Activated CD4-positive, alpha-beta T cell treated with anti-CD3 and anti-CD28 coated beads for 48 hours (primary cell): ENCODE measurements at places on chromosomes 2 and 18.

DNA sequence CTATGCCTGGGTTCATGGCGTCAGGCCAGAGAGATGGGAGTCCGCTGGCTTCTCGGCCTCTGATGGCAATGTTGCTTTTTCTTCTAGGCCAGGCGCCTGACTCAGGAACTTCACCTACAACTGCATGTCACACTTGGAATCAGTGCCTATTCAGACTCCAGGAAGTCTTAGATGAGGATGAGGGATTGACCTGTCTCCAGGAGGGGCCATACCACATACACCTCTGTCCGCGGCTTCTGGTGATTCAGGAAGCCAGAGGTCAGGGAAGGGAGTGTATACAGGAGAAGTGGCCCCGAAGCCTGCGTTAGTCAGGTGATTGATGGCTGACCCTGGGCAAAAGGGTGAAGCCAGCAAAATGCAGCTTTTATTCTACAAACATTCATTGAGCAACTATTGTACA is 109.1 kb upstream of the RMDN2 start:
- no peak for DNase-seq

GRCh38 chr2:107107351-107107750 is 221.4 kb upstream of the ST6GAL2 start:
- no peak for DNase-seq

DNA sequence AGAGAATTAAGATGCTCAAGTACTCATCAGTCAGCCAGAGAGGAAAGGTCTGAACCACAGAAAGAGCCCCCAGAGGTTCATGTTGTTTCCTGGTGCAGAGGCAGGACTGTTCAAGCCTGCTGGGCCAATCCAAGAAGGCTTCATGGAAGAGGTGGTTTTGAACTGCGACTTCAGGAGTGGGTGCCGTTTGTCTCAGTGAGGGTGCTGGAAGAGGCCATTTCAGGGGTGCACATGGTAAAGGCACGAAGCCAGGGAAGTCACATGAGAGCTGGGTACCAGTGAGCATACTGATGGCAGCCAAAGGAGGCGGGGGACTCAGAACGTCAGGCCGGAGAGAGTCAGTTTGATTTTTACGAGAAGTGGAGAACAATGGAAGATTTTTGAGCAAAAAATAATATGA is 55.5 kb downstream of the EMILIN2 start:
- DNase-seq = no peak

DNA sequence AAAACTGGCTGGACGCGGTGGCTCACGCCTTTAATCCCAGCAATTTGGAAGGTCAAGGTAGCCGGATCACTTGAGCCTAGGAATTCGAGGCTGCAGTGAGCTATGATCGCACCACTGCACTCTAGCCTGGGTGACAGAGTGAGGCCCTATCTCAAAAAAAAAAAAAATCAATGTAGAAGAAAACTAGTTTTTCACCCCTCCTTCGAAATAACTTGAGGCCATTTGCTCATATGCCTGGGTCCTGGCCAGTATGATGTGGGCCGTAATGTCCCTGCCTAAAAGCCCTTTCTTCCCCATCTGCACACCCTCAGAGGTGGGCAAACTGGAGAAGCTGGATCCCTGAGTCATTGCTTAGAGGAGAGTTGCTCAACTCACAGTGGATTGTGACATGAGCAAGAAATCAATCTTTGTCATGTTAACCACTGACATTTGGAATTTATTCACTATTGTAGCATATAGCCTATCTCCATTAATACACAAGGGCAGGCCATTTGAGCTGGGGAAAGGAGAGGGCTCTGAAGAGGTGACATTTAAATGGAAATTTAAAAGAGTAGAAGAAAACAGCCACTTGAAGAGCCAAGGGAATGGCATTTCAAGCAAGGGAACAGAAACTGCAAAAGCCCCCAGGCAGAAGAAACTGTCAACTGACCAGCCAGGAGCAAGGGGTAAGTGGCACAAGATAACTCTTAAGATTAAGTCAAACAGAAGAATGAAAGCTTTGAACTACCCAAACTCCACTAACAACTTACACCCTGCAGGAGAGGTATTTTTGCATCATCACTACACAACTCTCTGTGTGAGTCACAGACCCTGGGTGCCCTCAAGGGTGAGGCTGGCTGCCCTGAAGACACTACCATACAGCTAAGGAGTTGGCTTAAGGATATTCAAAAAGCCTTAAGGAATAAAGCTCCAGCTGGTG is 7.6 kb upstream of the METTL21A start:
- DNase-seq = peak; percentile 44

DNA sequence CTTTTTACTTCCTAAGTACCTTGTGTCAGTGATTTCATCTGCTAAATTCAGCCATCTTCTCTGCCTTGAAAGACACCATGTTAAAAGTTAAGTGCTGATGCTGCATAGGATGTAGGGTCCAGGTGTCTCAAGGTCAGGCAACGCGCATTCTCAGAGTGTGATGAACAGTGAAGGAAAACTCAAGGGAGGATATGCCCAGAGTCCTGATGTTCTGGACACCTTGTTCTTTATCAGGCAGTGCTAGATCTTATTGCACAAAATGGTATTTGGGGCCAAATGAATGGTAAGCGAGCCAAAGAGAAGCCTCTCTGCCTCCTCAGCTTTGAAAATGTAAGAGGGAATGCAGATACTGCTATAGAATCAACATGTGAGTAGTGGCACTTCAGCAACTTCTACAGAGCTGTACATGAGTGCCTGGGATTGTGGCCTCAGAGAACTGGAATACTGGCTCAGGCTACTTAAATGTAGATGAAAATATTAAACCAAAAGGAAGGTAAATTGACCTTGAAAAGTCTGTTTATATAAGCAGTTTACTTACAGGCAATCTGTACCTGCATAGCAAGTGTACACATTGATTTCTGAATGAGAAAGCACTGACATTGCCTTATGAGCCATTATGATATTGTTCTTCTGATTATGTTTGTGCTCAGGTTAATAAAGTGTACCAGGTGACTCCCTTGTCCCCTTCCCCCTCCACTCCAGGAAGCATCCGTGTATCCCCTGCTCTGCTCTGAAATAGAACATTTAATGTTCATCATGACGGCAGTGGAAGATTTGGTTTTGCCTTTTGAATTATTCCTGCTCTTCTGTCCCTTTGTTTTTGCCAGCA is 86.7 kb upstream of the RANBP2 start:
- DNase-seq = no peak

DNA sequence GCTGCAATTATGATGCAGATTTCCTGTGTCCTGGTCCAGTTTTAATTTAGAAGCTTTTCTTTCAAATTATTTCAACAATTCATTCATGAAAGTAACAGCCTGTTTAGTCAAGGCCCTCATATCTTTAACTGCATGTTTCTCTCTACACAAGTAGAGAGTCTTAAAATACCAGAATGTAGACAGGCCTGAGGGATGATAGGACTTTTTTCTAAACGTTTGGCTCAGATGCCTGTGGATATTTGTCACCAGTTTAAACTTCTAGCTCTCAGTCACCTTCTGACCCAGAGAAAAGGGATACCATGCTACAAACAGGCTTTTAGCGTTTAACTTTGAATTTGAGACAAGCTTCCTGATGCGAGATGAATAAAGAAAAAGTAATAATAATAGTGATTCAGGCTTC is 15.7 kb downstream of the COL5A2 start:
- no peak for DNase-seq

DNA sequence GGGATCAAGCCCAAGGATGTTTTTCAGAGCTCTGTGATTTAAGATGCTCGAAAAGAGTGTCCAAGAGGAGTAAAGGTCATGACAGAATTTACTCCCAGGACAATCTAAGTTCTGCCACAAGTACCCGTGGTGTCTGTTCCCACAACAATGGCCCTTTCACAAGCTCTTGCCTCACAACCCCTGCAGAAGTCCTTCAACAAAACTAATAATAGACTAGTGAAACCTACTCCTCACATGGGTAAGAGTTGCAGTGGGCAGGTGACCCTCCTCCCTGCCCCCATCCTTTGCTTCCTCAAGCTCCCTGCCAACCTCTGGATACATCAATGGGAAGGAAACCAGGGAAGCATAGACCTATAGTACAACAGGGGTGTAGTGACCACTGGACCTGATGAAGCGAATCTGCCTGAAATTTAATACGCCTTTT is 34.9 kb downstream of the PTCD3 start:
- no peak for DNase-seq

DNA sequence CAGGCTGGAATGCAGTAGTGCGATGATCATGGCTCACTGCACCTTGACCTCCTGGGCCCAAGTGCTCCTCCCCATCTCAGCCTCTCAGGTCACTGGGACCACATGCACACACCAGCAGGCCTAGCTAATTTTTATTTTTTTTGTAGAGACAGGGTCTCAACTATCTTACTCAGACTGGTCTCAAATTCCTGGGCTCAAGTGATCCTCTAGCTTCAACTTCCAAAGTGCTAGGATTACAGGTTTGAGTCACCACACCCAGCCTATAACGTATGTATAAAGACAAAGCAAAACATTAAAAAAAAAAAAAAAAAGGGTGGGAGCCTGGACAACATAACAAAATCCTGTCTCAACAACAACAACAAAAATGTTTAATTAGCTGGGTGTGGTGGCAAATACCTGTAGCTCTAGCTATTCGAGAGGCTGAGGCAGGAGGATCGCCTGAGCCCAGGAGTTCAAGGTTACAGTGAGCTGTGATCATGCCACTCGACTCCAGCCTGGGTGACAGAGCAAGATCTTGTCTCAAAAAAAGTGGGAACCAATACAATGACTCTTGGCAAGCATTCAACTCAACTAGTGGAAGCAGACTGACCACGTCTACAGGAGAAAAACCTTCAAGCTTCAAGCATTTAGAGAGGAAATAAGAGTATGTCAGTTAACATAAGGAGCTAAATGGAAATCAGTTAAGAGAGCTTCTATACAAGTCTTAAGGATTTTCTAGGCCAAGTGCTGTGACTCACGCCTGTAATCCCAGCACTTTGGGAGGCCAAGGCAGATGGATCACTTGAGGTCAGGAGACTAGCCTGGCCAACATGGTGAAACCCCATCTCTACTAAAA is 2.6 kb downstream of the GTF3C2 start:
- no peak for DNase-seq

- no peak for DNase-seq
Measured at GRCh38 chr18:25113566-25113965, 238.4 kb downstream of the ZNF521 start.

DNA sequence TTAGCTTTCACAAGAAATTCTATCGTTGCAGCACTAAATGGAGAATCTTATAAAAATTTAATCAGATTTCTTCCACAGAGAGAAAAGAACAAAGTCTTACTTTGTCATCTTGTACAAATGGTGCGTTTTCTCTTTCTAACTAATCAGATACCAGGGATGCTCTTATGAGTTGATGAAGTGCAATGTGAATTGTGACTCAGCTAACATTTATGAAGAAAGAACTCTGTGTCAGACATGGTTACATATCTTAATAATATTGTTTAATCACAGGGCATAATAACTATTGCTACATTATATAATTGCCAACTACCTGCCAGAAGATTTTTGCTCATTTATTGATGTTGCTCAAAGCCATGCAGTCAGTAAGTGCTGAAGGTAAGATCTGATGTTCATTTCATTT is 465.0 kb downstream of the CCDC85A start:
- DNase-seq = no peak

DNA sequence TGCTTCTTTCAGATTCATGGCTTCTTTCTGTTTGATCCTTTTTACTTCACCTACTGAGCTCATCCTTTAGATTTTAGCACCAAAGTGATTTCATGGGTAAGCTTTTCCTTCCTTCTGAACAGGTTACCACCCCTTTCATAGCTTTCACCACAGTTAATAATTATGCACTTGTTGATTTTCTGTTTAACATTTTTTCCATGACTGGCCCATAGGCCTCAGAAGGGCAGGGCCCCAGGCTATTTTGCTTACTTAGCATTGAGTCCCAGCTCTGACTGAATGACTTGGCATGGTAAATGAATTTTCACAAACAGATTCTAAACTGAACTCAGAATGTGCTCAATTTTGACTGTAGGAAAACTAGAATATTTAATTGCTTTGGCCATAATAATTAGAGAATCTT is 177.0 kb downstream of the GCA start:
- no peak for DNase-seq

GRCh38 chr18:77077401-77077800 is 55.2 kb downstream of the MBP start:
- no peak for DNase-seq

GRCh38 chr18:56775701-56776100 is 124.5 kb downstream of the WDR7 start:
- DNase-seq = no peak

DNA sequence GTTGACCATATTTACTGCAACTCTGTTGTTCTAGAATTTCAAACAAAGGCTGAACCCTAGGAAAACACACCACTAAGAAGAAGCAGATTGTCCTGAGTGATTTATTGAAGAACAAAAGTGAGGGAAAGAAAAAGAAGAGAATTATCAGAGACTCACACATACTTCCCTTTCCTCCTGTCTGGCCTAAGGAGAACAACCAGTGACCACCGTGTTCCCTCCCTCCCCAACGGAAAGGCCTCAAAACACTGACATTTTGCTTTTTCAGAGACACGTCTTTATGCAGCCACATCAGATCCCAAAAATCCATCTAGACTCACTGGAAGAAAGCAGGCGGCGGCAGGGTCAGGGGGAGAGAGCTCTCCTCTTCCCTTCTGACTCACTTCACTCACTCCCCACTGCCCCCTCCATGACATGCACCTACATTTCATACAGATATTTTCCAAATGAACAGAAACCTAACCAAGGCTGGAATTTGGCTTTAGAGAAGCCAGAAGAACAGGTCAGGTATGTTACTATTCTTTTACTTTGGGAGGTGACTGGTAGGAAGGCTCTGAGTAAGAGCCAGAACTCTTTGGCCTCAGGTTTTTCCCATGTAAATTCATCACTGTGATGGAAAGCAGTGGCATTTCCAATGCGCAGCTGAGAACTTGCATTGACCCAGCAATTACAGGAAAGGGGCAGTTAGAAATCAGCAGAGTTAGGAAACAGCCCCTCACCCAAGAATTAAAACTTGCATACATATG is 169.9 kb downstream of the BCL11A start:
- no peak for DNase-seq

- DNase-seq = no peak
Measured at GRCh38 chr18:13243363-13243762, 24.8 kb downstream of the LDLRAD4 start.

DNA sequence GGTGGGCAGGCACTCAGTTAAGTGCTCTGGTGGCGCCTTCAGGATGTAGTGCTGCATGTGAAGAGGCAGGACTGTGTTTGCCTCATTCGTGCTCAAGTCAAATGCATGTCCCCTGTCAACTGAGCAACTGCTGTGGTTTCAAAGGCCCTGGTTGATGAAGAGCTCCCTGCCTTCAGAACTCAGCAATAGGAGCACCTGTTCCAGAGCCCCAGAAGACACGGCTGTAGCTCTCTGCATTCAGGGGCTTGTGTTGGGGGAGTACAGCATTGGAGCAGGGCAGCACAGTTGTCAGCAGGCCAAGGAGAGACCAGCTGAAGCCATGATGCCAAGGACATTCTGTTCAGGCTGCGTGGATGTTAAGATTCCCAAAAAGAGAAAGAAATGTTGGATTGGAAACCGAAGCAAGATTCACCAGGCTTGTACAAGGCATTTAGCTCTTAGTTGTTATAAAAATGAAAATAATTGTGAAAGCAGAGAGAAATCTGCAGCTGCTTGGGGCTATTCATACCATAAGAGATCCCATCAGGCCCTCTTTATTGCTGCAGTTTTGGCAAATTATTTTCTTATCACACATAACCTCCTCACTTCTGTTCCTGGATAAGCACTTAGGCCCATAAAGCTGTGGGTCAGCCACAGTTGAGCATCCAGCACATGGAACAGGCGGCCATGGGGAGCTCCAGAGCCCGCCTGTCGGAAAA is 252.4 kb upstream of the ZNF521 start:
- no peak for DNase-seq

GRCh38 chr2:122737429-122738077 is 982.1 kb downstream of the TSN start:
- no peak for DNase-seq

- no peak for DNase-seq
Measured at GRCh38 chr2:180356676-180357075, 349.6 kb upstream of the CWC22 start.
